ENCODE measurements at places on chromosomes 11 and 22.

DNA sequence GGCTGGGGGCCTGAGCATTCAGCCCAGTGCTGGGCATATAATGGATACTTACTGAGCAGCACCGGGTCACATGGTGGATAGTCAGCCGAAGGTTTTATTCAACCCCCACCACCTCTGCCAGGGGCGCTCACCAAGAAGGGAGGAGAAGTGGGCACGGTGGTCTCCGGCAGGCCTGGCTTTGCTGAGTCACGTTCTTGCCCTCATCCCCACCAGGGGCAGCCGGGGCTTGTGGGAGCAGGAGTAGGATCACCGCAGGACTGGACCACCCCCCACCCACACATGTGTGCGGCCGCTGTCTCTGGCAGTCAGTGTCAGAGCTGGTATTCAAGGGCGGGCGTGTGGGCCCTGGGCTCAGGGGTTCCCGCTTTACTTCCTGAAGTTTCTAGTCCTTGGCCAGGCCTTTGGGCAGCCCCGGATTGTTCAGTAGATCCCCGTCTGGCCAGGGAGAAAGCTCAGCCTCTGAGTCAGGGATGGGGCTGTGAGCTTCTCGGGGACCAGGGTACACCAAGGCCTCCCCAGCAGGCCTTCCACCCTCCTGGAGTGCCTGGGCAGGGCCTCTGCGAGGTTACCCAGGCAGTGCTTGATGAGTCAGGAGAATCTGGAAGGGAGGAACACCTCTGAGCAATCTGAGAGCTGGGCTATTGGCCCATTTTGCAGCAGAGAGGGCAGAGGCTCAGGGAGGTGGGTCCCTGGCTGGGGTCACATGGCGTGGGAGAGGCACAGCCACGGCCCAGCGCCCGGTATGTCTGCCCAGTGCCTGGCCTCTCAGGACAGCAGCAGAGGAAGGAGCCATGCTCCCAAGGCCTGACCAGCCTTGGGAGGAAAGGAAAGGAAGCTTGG lies 60.6 kb downstream of the RTL6 start:
- H3K36me3 ChIP-seq, result no peaks in the 10 kb centered on the region
- no peaks in the 10 kb centered on the region for H3K4me1 ChIP-seq
- H3K27me3 ChIP-seq, result no peaks in the 10 kb centered on the region
- DNase-seq, result no peak

DNA sequence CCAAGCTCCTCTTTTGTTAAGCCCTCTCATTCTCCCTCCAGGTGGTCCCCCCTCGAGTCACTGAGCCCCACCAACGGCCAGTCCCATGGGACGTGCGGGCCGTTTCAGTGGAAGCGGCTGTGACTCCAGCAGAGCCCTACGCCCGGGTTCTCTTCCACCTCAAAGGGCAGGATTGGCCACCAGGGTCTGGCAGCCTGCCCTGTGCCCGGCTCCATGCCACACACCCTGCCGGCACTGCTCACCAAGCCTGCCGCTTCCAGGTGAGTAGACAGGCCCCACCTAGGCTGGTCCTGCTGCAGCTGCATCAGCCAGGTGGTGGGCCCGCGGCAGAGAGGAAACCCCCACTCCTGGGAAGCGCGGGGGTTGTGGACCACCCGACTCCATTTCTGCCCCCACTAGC lies 3.3 kb downstream of the TMEM132A start:
- no peak overlapping the region for H3K27ac ChIP-seq
- peaks cover 20% of the 10 kb centered on the region for H3K27me3 ChIP-seq
- H3K4me3 ChIP-seq, result no peak overlapping the region
- peaks cover 15% of the 10 kb centered on the region for H3K4me1 ChIP-seq
- H3K36me3 ChIP-seq, result peaks cover 5% of the 10 kb centered on the region

GRCh38 chr11:82038154-82038553 lies 695.5 kb downstream of the FAM181B start:
- H3K36me3 ChIP-seq, result no peaks in the 10 kb centered on the region
- no peaks in the 10 kb centered on the region for H3K4me1 ChIP-seq
- H3K27ac ChIP-seq, result no peak overlapping the region
- no peaks in the 10 kb centered on the region for H3K27me3 ChIP-seq

GRCh38 chr22:47168900-47169800 lies 406.7 kb downstream of the TBC1D22A start:
- DNase-seq, result no peak
- no peaks in the 10 kb centered on the region for H3K4me1 ChIP-seq
- peaks cover 21% of the 10 kb centered on the region for H3K36me3 ChIP-seq
- no peaks in the 10 kb centered on the region for H3K27me3 ChIP-seq
- no peak overlapping the region for H3K27ac ChIP-seq

DNA sequence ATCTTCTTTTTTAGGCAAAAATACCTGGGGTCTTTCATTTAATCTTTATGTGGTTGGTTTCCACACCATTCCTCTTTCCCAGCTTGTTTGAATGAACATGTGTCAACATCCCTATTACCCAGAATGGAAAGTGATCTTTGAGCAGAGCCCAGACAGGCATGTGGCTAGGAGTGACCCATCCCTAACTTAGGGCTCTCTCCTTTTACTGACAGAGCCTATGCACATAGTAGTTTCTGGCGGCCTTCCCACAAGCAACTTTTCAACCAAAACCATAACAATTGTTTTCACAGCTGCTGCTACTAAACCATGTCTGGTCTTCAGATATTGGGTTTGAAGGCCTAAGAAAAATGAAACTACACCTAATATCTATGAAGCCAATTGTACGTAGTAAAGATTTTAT lies 107.5 kb downstream of the TENM4 start:
- H3K36me3 ChIP-seq, result no peaks in the 10 kb centered on the region
- H3K27me3 ChIP-seq, result no peaks in the 10 kb centered on the region
- H3K4me1 ChIP-seq, result no peaks in the 10 kb centered on the region
- H3K4me3 ChIP-seq, result no peak overlapping the region
- H3K27ac ChIP-seq, result no peak overlapping the region

- no peaks in the 10 kb centered on the region for H3K36me3 ChIP-seq
- no peak for DNase-seq
- H3K27me3 ChIP-seq, result no peaks in the 10 kb centered on the region
- H3K4me3 ChIP-seq, result no peak overlapping the region
Measured at GRCh38 chr11:131206671-131207070, 163.7 kb upstream of the NTM start.

- no peaks in the 10 kb centered on the region for H3K27me3 ChIP-seq
- H3K27ac ChIP-seq, result peak overlapping the region; percentile 42
- no peak for DNase-seq
- H3K36me3 ChIP-seq, result no peaks in the 10 kb centered on the region
- H3K4me1 ChIP-seq, result peaks cover 9% of the 10 kb centered on the region
- no peak overlapping the region for H3K4me3 ChIP-seq
Measured at GRCh38 chr11:65478388-65479183, 20.3 kb upstream of the MALAT1 start.

GRCh38 chr11:80837051-80837450 lies 1396.2 kb upstream of the TENM4 start:
- H3K4me3 ChIP-seq, result no peak overlapping the region
- no peak for DNase-seq
- no peaks in the 10 kb centered on the region for H3K27me3 ChIP-seq
- no peak overlapping the region for H3K27ac ChIP-seq

Data from effector memory CD4-positive, alpha-beta T cell (primary cell).